ENCODE measurements at places on chromosomes 12 and 14. TPM values are rescaled to one million over a fixed set of nuclear protein-coding genes. Genes with fewer than 3 reads are reported as not detected.

The INTS13 gene
- 6.4 TPM for total RNA-seq

The BDKRB1 gene
- 1.1 TPM for total RNA-seq

The DICER1 gene
- 45.6 TPM for total RNA-seq

The CD4 gene
- total RNA-seq: 7.9 TPM

The POTEG gene
- total RNA-seq: not detected

The PTPN6 gene
- total RNA-seq: 21.7 TPM

The PTCSC3 gene
- total RNA-seq: not detected

The TMEM253 gene
- total RNA-seq: 39.5 TPM

The KSR2 gene
- 0.82 TPM for total RNA-seq

The IL22 gene
- not detected for total RNA-seq

The NEK9 gene
- 51.9 TPM for total RNA-seq

The CCDC196 gene
- not detected for total RNA-seq

The CLEC4A gene
- total RNA-seq: not detected

The TAS2R31 gene
- total RNA-seq: 12.9 TPM

The SLC17A8 gene
- 8.6 TPM for total RNA-seq

The SLC7A8 gene
- total RNA-seq: 29.1 TPM

The CD69 gene
- total RNA-seq: not detected

The RNU4-1 gene
- total RNA-seq: under 0.01 TPM

The LRRIQ1 gene
- not detected for total RNA-seq

The RPL10L gene
- 65.5 TPM for total RNA-seq

The INSM2 gene
- total RNA-seq: 0.14 TPM

The ACACB gene
- total RNA-seq: 132 TPM

The AQP2 gene
- total RNA-seq: not detected

The TBX5 gene
- total RNA-seq: not detected

The CLEC4C gene
- not detected for total RNA-seq

The CTSG gene
- 0.82 TPM for total RNA-seq

The HOXC11 gene
- total RNA-seq: not detected

The TMBIM6 gene
- 581 TPM for total RNA-seq

The DDX51 gene
- 26.6 TPM for total RNA-seq

The POTEM gene
- not detected for total RNA-seq

The KRT75 gene
- total RNA-seq: not detected

The TXNDC16 gene
- total RNA-seq: 11.1 TPM

The PPP4R4 gene
- total RNA-seq: not detected

The BDKRB2 gene
- total RNA-seq: 18.1 TPM

The PPP1R1A gene
- total RNA-seq: 4.5 TPM

The COX8C gene
- total RNA-seq: not detected

The PLEK2 gene
- 5.2 TPM for total RNA-seq

The CEBPE gene
- total RNA-seq: not detected

The IL23A gene
- total RNA-seq: not detected

The EEF1AKMT3 gene
- total RNA-seq: 4.8 TPM

The PTPRB gene
- 29.7 TPM for total RNA-seq

The CLEC7A gene
- 2.9 TPM for total RNA-seq

The TGFB3 gene
- 5.7 TPM for total RNA-seq

The KCNC2 gene
- not detected for total RNA-seq

The KRT8 gene
- 2,064 TPM for total RNA-seq

The CELA1 gene
- not detected for total RNA-seq

The LTBP2 gene
- 13.5 TPM for total RNA-seq

The LRRK2 gene
- 11.6 TPM for total RNA-seq

The BLOC1S1 gene
- 282 TPM for total RNA-seq

The PAPLN gene
- total RNA-seq: 3.0 TPM

The KERA gene
- total RNA-seq: not detected

The RIMKLB gene
- total RNA-seq: 9.1 TPM

The LTBR gene
- 148 TPM for total RNA-seq

The STXBP6 gene
- total RNA-seq: 7.1 TPM

The TGM1 gene
- total RNA-seq: 1.4 TPM

Measured in transverse colon (tissue), 4 donors.